ENCODE measurements at places on chromosomes 1 and 21. TPM values are rescaled to one million over a fixed set of nuclear protein-coding genes. Genes with fewer than 3 reads are reported as not detected.

- no peak for DNase-seq
Observed at GRCh38 chr1:172090511-172090817, 249.2 kb downstream of the DNM3 start.

SPATA45 gene
- not detected for total RNA-seq

CYP4X1 gene
- not detected for total RNA-seq

DNA sequence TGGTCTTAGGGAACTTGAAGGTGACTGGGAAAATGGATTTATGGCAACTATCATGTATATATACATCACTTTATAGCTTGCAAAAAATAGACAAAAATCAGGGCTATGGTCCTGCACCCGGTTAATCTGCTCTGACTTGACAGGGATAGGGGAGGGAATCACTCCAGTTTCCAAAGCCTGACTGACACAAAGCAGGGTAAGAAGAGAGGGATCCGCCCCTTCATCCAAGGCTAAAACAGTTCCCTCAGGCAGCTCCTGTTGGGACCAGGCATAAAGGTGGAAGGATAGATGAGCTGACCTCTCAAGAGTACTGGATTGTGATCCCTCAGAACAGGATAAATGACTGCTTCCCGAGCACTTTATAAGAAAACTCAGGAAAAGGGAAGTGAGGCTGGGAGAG lies 1.4 kb downstream of the PBXIP1 start:
- no peak for DNase-seq

NES gene
- total RNA-seq = not detected

GRCh38 chr21:21714426-21714825 lies 716.2 kb downstream of the NCAM2 start:
- DNase-seq = no peak

DNA sequence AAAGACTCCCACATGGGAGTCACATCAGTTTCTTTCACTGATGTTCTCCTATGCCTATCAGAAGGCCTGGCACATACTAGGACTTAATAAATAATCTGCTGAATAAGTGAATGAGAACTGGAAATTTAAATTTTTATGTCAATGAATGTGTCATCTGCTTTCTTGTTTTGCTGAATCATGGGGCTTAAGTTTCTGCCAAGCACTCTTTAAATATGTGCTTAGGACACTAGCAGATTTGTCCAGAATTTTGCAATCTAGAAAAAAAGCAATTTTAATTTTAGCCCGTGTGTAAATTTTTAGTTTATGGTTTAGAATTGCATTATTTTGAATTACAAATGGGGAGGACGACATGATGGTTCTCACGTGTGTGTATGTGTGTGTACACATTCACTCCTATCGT lies 803.1 kb downstream of the USP25 start:
- DNase-seq = no peak
